ENCODE measurements at places on chromosomes 6 and 20. TPM values are rescaled to one million over a fixed set of nuclear protein-coding genes. Genes with fewer than 3 reads are reported as not detected.

The GFOD1 gene
- total RNA-seq = 3.7 TPM

The GSTA2 gene
- not detected for total RNA-seq

The EMILIN3 gene
- total RNA-seq = 0.16 TPM

The RNF182 gene
- total RNA-seq = 15.4 TPM

The HEY2 gene
- 2.3 TPM for total RNA-seq

The PLA2G7 gene
- not detected for total RNA-seq
